Stimulated activated CD8-positive, alpha-beta memory T cell treated with anti-CD3 and anti-CD28 coated beads, Interleukin-12 subunit alpha, Interleukin-12 subunit beta, amount 100 ng/mL, for 4 hours (primary cell): ENCODE measurements at places on chromosomes 7 and 10.

DNA sequence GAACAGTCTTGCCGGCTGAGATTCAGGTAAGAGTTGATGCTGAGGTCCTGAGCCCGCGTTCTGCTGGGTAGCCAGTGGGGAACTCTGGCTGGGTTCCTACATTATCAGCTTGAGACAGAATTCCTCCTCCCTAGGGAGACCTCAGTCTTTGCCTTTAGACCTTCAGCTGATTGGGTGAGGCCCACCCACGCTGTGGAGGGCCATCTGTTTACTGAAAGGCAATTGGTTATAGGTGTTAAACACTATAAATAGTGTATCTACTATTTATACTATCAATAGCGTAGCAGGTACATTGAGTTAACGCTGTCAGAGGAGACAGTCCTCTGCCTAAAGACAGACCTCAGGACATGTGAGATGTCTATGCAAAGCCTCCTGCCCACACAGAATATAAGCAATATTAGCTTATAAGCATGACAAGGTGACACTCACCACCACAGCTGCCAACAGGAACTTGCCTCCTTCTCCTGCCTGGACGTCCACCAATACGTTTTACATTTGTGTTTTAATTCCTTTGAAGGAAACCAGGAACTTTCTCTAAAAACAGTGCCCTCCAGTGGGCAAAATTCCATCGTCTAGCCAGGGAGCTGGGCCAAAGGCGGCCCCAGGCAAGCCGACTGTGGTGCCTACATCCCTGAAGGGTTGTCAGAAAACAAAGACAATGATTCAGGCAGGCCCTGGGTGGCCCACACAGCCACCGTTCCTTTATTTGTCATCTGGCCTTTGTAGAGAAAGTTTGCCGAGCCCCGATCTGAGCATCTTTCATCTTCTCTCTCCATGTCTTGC is 58.8 kb downstream of the INSIG1 start:
- no peak for DNase-seq

DNA sequence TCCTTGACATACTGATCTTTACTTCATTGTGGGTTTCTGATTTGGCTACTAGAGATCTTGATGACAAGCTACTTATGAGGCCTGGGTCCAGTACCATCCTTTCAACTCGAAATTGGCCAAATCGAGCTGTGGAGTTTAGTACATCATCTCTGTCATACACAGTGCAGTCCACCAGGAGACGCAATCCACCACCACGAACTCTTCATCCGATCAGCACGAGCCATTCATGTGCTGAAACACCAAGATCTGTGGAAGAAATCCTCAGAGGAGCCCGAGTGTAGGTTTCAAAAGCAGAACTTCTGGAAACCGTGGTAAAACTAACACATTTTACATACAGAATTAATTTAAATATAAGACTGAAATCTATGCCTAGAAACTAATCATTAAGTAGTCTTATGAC is 14.2 kb downstream of the DNAJC9 start:
- no peak for DNase-seq

- no peak for DNase-seq
These were observed 168.7 kb upstream of the HABP2 start for GRCh38 chr10:113384181-113384580.

DNA sequence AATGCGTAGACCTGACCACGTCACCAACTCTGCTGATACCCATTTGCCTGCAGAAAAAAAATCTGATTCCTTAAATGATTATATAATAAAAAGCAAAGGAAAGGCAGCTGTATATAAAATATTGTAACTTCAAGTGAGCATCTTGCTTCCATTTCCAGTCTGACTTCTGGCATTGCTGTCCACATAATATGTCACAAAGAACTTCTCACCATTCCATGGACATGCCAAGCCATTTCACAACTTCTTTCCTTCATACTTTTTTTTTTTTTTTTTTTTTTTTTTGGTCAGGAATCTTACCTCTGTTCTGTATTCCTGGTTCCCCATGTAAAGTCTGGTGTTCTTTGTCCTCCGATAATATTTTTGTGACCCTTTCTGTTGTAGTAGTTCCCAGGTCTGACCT is 165.5 kb downstream of the SND1 start:
- no peak for DNase-seq

DNA sequence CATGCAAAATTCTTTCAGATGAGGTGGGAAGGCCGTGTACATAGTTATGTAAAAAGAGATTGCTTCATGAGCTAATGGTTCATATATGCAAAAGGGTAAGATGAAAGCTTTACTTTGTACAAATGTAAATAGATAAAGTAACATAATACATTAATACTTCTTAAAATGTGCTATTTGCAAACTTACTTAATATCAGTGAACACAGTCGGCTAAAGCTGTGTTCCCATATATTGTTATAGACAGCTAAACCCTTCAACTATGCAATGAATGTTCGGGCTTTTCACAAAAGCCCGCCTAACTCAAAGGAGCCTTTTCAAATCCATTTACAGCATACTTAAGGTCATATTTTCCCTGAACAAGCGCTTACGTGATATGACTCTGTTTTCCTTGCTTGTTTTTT is 340.6 kb upstream of the GALNT17 start:
- no peak for DNase-seq

- DNase-seq: no peak
These were observed 2.7 kb downstream of the FRAT1 start for GRCh38 chr10:97321804-97322190.

DNA sequence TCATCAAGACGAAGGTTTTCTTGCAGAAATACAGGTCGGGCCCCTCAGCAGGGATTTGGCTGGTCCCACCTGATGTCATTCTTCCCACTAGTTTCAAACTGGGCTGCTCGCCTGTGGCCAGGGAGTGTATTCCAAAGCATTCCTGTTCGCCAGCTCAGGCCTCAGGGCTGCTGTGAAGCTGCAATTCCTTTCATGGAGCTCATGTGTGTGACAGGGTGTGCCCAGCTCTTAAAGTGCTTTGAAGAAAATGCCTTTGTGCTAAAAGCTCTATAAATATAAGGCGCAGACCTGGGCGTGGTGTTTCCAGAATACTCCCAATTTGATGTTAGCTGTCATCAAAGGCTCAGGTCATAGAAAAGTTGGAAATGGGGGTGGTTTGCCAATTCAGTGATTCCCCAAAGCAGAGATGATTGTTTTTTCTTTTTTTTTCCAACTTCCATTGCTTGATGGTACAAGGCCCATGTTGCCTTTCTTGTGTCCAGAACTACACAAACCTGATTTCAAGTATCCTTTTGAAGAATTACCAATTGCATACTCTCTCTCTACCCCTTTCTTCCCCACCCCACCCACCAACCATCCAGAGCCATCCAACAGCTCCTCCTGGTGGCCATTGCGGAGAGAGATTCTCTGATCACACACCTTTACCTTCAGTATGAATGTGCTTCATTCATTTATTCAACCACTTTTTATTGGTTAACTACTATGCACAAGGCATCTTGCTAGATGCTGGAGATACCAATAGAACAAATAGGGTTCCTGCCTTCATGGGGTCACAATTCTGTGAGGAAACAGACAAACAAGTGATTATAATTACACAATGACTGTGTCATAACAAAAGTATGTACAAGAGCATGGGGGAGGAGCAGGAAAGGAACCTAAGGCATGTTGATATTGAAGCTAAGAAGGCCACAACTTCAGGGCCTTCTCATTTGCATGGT is 297.3 kb upstream of the LYZL1 start:
- no peak for DNase-seq

DNA sequence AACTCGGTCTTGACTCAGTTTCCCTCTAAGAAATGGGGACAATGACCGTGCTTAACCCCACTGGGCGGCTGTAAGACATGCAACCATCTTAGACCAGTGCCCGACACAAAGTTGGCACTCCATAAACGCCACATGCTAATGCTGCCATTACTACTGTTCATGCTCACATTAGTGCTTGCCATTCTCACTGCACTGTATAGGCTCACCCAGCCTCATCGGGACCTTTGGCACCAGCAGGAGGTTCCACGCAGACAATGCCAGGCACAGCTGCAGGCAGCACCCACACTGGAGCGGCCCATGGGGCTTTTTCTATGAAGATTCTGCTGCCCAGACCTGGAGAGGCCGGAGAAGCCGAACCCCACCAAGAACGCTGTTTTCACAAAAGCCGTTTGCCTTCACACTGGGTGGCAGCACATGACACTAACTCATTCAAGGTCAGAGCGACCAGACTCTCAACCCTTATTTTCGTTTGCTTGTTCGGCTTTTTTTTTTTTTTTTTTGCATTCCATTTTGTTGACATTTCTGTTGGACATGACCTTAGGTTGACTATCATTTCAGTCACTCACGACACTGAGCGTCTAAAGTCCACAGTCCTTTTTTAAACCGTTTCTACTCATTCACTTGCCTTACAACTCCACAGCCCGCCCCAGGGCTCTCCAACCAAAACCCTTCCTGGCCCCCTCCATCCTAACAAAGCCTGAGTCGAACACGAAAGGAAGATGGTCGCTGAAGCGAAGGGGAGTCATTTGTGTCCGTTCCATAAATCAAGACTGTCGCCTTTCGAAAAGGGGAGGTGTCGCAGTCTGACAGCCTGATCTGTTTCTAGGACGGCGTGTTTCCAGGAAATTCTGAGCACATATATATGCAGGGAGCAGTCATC is 124.4 kb upstream of the RNF32 start:
- DNase-seq: no peak

DNA sequence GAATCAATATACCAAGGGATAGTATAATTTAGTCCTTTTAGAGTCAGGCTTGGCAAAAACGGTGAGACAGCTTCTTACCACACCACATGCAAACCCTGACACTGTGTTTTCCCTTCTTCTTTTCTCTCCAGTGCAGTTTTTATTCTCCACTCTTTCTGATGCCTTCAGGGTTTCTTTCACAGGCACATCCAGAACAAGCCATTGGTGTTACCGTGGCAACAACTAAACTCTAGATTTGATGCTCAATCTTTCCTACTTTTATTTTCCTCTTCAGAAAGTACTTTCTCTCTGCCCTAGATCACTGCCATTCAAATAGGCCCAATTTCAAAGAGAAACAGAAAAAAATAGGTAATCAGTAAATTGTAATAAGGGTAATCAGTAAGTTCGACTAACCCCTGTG is 469.8 kb upstream of the POT1 start:
- DNase-seq: no peak
